Vagina (tissue), 2 donors: ENCODE measurements at places on chromosomes 1 and 21.

- DNase-seq: no peak
Measured at GRCh38 chr1:221462345-221462744, 279.5 kb downstream of the DUSP10 start.

GRCh38 chr1:89459081-89459480 is 65.5 kb upstream of the LRRC8B start:
- DNase-seq: no peak

- no peak for DNase-seq
Measured at GRCh38 chr1:175380521-175381300, 188.1 kb upstream of the KIAA0040 start.

DNA sequence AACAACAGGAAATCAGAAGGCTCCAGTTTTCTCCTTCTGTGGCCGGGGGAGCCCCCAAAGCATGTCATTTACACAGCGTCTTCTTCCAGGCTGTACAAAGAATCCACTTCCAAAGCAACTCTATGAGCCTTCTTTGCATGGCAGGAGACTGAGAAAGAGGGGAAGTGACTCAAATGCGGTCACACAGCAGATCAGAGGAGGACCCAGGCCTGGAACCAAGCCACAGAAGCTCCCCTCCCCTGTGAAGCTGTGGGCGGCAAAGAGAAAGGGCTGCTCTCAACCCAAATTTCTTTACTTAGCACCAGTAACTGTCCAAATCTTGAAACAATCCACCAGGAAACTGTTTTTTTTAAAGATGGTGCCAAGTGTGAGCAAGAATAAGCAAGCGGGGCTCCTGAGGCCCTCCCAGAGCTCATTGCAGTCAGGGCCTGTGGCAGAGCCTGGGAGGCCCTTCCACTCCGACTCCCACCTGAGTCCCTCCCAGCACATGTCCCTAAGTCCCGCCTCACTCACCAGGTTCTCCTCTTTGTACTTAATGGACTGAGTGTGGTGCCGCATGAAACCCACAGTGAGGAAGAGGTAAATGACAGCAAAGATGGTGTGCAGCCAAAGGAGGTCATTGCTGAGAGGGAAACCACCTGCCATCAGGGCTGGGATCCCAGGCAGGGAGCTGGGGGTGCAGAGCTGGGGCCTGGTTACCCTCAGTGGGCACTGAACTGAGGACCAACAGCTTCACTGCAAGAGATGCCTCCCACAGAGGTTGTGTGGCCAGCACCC is 15.9 kb downstream of the TMEM63A start:
- no peak for DNase-seq

DNA sequence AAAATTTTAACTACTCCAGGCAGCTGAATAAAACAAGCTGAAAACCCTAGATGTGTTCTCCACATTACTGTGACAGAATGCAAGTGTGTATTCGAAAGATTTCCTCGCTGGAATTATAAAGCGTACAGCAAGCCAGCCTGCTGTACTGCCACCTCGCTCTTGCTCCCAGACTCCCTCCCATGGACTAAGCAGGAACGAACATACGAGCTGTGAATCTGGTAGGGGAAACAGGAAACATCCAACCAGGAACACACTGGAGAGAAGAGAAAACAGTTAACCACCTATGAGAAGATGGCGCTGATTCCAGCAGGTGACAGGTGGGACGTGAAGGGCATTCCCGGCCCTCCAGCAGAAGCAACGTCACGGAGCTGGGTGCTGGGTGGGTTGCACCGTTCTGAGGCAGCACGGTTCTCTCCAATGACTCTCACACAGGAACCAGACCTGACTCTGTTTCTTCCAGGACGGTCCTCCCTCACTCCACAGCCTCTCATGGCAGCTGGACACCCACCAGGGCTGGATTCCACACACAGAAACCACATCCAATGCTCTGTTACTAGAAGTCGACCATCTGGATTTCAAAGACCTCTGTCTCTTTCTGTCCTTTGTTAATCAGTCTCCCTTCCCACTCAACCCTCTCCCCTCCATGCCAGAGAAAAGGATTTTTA is 219.2 kb downstream of the RERE start:
- DNase-seq: no peak

DNA sequence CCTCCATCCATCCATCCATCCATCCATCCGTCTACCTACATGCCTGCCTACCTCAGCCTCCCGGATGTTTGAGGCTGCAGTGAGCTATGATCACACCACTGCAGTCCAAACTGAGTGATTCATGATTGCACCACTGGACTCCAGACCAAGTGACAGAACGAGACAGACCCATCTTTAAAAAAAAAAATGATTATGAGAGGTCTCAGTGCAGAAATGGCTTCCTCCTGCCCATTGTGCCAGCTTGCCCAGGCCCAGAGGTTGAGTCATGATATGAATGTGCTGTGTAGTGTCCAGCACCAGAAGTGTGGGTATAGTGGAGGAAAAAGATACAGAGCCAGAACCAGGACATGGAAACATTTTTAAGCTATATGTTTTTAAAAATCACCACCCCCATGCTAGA is 149.9 kb downstream of the KIF26B start:
- DNase-seq: no peak

GRCh38 chr21:25563361-25564116 is 43.7 kb downstream of the MRPL39 start:
- DNase-seq: no peak

GRCh38 chr1:55192093-55192492 is 23.1 kb downstream of the USP24 start:
- no peak for DNase-seq

- no peak for DNase-seq
Measured at GRCh38 chr1:56387071-56387740, 192.2 kb downstream of the PLPP3 start.

- no peak for DNase-seq
Measured at GRCh38 chr1:172969611-172970010, 81.1 kb downstream of the TNFSF18 start.

GRCh38 chr1:241356519-241357365 is at the start of gene RGS7:
Gene RGS7 (minus strand): TSS chr1:241357205.
- no peak for DNase-seq

GRCh38 chr1:195335541-195335940 is 1272.7 kb downstream of the KCNT2 start:
- DNase-seq: no peak
